ENCODE measurements at places on chromosomes 2 and 18.
A peak's percentile ranks its signal among the peaks of the same experiment; 100 is the strongest.

- no peak for DNase-seq
Observed at GRCh38 chr18:66662632-66663031, 58.7 kb upstream of the CDH19 start.

GRCh38 chr2:74146929-74147726 lies 584 bp downstream of the BOLA3 start:
- peak; percentile 52 for DNase-seq

DNA sequence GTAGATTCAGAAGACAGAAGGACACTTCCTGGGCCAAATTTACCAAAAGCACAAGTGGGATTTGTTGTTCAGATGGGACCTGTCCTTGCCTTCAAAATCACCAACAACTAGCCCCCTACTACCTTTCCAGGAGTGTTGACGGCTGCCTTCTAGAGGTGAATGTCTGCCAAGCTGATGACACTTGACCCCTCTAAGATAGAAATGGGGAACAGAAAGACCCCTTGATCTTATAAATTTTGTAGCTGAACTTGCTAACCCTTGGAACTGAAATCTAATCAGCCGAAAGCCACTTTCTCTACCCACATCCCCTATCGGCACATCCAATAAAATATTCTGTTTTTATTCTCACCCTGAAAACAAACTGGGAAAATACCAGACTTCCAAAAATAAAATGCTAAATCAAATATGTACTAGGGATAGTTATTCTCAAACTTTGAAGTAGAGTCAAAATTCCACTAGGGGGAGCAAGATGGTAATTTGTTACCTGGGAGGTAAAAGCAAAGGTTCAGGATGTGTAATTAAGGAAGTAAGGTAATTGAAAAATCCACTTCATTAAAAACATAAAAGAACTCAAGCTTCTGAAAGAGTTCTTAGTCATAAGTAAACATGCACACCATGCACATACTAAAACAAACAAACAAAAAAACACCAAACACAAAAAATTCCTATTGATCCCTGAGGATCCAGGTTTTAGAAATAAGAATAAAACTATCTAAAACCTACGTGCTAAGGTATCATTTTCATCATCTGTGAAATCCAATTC lies 119.2 kb downstream of the ANKRD44 start:
- DNase-seq: peak; percentile 43

- DNase-seq: no peak
Observed at GRCh38 chr2:98935111-98935770, 784 bp downstream of the CRACDL start.

DNA sequence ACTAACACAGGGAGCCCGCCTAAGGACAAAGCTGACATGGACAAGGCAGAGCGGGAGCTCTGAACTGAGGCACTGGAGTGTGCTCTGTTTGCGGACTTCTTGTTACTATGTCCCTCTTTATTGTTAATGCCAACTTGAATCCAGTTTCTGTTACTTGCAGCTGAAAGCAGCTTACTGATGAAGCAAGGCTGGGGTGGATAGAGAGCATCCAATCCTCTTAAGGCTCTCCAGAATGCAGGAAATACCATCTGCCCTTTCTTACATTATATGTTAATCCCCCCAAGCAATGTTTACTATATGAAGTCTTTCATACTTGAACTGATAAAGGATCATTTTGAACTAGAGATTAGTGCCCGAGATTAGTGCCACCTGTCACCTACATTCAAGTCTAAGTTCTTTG lies 9.4 kb downstream of the FAM210A start:
- DNase-seq: no peak

GRCh38 chr2:172230332-172230888 lies 127.7 kb upstream of the DLX2 start:
- no peak for DNase-seq
